Esophagus (tissue), 2 donors: ENCODE measurements at places on chromosomes 3 and 15. TPM values are rescaled to one million over a fixed set of nuclear protein-coding genes. Genes with fewer than 3 reads are reported as not detected.

Gene ACKR4
- polyA plus RNA-seq = 0.18 TPM

Gene ROPN1
- not detected for polyA plus RNA-seq

Gene TNFAIP8L3
- polyA plus RNA-seq = 9.0 TPM

Gene TSC22D2
- 10.3 TPM for polyA plus RNA-seq

Gene RBM15B
- 16.2 TPM for polyA plus RNA-seq

Gene CTXN2
- polyA plus RNA-seq = not detected

Gene TMEM207
- polyA plus RNA-seq = not detected

Gene UACA
- 27.1 TPM for polyA plus RNA-seq

Gene KY
- polyA plus RNA-seq = 0.02 TPM

Gene SMCO1
- polyA plus RNA-seq = not detected

Gene PTPRG
- 1.1 TPM for polyA plus RNA-seq

Gene PIF1
- polyA plus RNA-seq = 5.0 TPM

Gene GOLGA8S
- polyA plus RNA-seq = 0.04 TPM

Gene ISLR
- 2.3 TPM for polyA plus RNA-seq

Gene WDR93
- not detected for polyA plus RNA-seq

Gene CAV3
- 0.04 TPM for polyA plus RNA-seq

Gene KBTBD13
- not detected for polyA plus RNA-seq

Gene C3orf52
- polyA plus RNA-seq = 2.1 TPM

Gene EPHA3
- 0.18 TPM for polyA plus RNA-seq

Gene CAMP
- 0.43 TPM for polyA plus RNA-seq

Gene HESX1
- polyA plus RNA-seq = 1.1 TPM

Gene LIPH
- polyA plus RNA-seq = 14.2 TPM

Gene BFSP2
- not detected for polyA plus RNA-seq

Gene RPS17
- polyA plus RNA-seq = 4,224 TPM

Gene SLC22A14
- polyA plus RNA-seq = 0.31 TPM

Gene PRTG
- polyA plus RNA-seq = 0.02 TPM

Gene ONECUT1
- not detected for polyA plus RNA-seq

Gene CCR9
- polyA plus RNA-seq = not detected

Gene PARP14
- 5.4 TPM for polyA plus RNA-seq

Gene TLNRD1
- 5.9 TPM for polyA plus RNA-seq

Gene CYP8B1
- polyA plus RNA-seq = not detected

Gene GABRA5
- polyA plus RNA-seq = 0.14 TPM

Gene FOXB1
- polyA plus RNA-seq = not detected

Gene GPR15
- polyA plus RNA-seq = 0.86 TPM

Gene CLDN16
- 0.05 TPM for polyA plus RNA-seq

Gene LRRC31
- not detected for polyA plus RNA-seq

Gene WDR49
- polyA plus RNA-seq = 0.18 TPM

Gene KNG1
- polyA plus RNA-seq = not detected

Gene GPR176
- polyA plus RNA-seq = 0.22 TPM

Gene RASGRF1
- 0.02 TPM for polyA plus RNA-seq

Gene CHRNB4
- polyA plus RNA-seq = 0.42 TPM

Gene TGM5
- 9.5 TPM for polyA plus RNA-seq

Gene C15orf39
- polyA plus RNA-seq = 14.7 TPM

Gene FAN1
- polyA plus RNA-seq = 6.6 TPM

Gene ANKRD63
- not detected for polyA plus RNA-seq

Gene SENP8
- 1.3 TPM for polyA plus RNA-seq

Gene ZWILCH
- polyA plus RNA-seq = 7.9 TPM

Gene MB21D2
- 0.61 TPM for polyA plus RNA-seq

Gene CLDN18
- polyA plus RNA-seq = 0.61 TPM

Gene GRK7
- polyA plus RNA-seq = not detected

Gene TM6SF1
- polyA plus RNA-seq = 1.1 TPM

Gene CDCP1
- 24.3 TPM for polyA plus RNA-seq

Gene AADACL2
- 0.33 TPM for polyA plus RNA-seq

Gene IRAK2
- polyA plus RNA-seq = 6.1 TPM

Gene MTMR10
- 26.4 TPM for polyA plus RNA-seq

Gene CACNA1D
- polyA plus RNA-seq = 0.61 TPM

Gene EIF4G1
- 222 TPM for polyA plus RNA-seq
